ENCODE measurements at places on chromosomes 5 and 9. TPM values are rescaled to one million over a fixed set of nuclear protein-coding genes. Genes with fewer than 3 reads are reported as not detected.
A peak's percentile ranks its signal among the peaks of the same experiment; 100 is the strongest.

Gene IFNA21
- not detected for total RNA-seq

DNA sequence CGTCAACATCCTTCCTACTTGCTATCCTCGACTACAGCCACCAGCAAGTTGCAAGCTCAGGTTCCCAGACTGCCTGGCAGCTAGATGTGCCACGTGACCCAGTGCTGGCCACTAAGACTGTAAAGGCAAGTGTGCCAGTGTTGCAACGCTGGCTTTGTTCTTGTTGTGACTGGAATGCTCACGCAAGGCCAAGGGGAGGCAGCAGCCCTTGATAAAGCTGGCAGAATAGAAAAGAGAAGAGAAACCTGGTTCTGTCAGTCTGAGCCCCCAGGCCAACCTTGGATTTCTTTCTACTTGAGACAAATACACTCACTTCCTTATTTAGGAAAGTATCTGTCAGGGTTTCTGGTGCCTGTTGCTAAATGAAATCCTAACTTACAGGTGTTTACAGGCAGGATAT lies 113.0 kb downstream of the KLHL3 start:
- H3K27me3 ChIP-seq = no peaks in the 10 kb centered on the region
- no peaks in the 10 kb centered on the region for H3K4me1 ChIP-seq
- H3K4me3 ChIP-seq = no peak overlapping the region
- DNase-seq = no peak
- H3K27ac ChIP-seq = no peak overlapping the region
- no peaks in the 10 kb centered on the region for H3K36me3 ChIP-seq

Gene S100Z
- 0.99 TPM for total RNA-seq

GRCh38 chr9:108612513-108612912 lies 243.3 kb downstream of the ACTL7B start:
- no peaks in the 10 kb centered on the region for H3K4me1 ChIP-seq
- H3K36me3 ChIP-seq = no peaks in the 10 kb centered on the region
- H3K27me3 ChIP-seq = no peaks in the 10 kb centered on the region
- no peak overlapping the region for H3K27ac ChIP-seq
- no peak overlapping the region for H3K4me3 ChIP-seq
- no peak for DNase-seq

Gene ABO
- 0.14 TPM for total RNA-seq

DNA sequence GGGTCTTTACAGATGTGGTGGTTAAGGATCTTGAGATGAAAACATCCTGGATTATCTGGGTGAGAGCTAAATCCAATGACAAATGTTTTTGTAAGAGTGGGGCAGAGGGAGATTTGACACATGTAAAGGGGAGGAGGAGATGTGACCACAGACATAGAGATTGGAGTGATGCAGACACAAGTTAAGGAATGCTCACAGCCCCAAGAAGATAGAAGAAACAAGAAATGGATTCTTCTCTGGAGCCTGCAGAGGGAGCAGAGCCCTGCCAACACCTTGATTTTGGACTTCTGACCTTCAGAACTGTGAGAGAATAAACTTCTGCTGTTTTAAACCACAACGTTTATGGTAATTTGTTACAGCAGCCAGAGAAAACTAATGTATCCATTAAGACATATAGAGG lies 21.7 kb downstream of the ITGA2 start:
- H3K4me3 ChIP-seq = no peak overlapping the region
- no peak for DNase-seq
- peaks cover 18% of the 10 kb centered on the region for H3K36me3 ChIP-seq
- no peak overlapping the region for H3K27ac ChIP-seq

Gene APBA1
- 0.98 TPM for total RNA-seq

DNA sequence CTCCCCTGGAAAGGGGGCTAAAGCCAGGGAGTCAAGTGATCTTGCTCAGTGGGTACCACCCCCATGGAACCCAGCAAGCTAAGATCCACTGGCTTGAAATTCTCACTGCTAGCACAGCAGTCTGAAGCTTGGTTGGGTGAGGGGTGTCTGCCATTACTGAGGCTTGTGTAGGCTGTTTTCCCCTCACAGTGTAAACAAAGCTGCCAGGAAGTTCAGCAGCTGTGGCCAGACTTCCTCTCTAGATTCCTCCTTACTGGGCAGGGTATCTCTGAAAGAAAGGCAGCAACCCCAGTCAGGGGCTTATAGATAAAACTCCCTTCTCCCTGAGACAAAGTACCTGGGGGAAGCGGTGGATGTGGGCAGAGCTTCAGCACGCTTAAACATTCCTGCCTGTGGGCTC lies 17.1 kb upstream of the EPB41L4A start:
- DNase-seq = no peak
- no peak overlapping the region for H3K4me3 ChIP-seq
- no peaks in the 10 kb centered on the region for H3K4me1 ChIP-seq

Gene SLC6A19
- total RNA-seq = not detected

GRCh38 chr5:180352116-180353047 lies 754 bp downstream of the GFPT2 start:
- H3K27me3 ChIP-seq = peaks cover 54% of the 10 kb centered on the region
- DNase-seq = no peak
- H3K36me3 ChIP-seq = no peaks in the 10 kb centered on the region
- no peaks in the 10 kb centered on the region for H3K4me1 ChIP-seq

GRCh38 chr5:177530638-177531037 lies 13.9 kb upstream of the DDX41 start:
- no peak overlapping the region for H3K4me3 ChIP-seq
- DNase-seq = no peak
- H3K36me3 ChIP-seq = peaks cover 29% of the 10 kb centered on the region
- no peaks in the 10 kb centered on the region for H3K27me3 ChIP-seq
- no peak overlapping the region for H3K27ac ChIP-seq

Gene LPAR1
- total RNA-seq = not detected

Gene TLR4
- total RNA-seq = not detected

Gene SPINK7
- total RNA-seq = not detected

GRCh38 chr5:163458778-163459385 lies 1.0 kb downstream of the NUDCD2 start:
- H3K4me1 ChIP-seq = peaks cover 42% of the 10 kb centered on the region
- H3K27ac ChIP-seq = peak overlapping the region; percentile 99
- peaks cover 39% of the 10 kb centered on the region for H3K36me3 ChIP-seq
- no peak for DNase-seq
- no peaks in the 10 kb centered on the region for H3K27me3 ChIP-seq

DNA sequence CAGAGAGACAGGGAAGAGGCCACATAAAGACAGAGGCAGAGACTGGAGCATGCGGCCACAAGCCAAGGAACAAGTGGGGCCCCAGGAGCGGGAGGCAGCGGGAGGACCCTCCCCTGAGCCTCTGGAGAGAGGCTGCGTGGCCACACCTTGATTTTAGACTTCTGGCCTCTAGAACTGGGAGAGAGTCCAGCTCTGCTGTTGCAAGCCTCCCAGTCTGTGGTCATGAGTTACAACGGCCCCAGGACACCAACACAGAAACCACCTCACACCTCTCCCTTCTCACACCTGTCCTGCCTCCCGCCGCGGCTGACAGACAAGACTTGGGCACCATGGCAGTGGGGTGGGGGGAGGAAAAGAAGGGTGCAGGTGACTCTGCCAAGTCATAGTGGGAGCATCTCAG lies 2.2 kb downstream of the INPP5E start:
- H3K4me1 ChIP-seq = peaks cover 19% of the 10 kb centered on the region
- no peaks in the 10 kb centered on the region for H3K27me3 ChIP-seq
- peaks cover 43% of the 10 kb centered on the region for H3K36me3 ChIP-seq
- H3K4me3 ChIP-seq = peak overlapping the region; percentile 83
- H3K27ac ChIP-seq = peak overlapping the region; percentile 46

Gene HEMGN
- total RNA-seq = 0.41 TPM

Gene C8G
- 0.76 TPM for total RNA-seq
